Panc1 (cell line): ENCODE measurements at places on chromosomes 3 and 15.

GRCh38 chr3:54905920-54906319 lies 21.9 kb downstream of the LRTM1 start:
- DNase-seq: no peak

GRCh38 chr3:46913644-46914043 lies 36.1 kb downstream of the PTH1R start:
- no peak for DNase-seq

DNA sequence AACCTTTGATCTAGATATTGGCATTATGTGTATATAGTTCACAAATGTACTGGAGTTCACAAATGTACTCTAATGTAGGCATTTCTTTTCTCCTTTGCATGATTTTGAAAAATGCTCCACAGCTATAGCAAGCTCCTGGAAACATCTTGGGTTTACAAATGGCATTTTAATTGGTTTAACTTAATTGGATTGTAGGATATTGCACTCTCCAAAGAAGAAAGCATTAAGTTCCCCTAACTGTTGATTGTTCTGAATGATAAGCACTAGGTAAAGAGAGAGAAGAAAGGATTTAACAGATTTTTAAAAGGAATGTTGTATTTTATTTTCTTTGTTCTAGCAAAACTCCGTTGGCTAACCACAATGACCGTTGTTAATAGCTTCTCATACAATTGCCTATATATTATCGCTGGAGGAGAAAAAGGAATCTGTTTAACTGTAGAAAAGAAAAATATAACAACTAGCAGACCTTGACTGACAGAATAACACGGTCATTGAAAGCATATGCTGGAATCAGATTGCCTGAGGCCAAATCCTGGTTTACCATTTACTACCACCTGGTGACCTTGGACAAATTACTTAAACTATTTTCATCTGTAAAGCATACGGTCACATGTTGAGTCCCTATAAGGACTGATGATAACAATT lies 170.8 kb downstream of the PEX5L start:
- no peak for DNase-seq

- DNase-seq: no peak
These were observed 30.8 kb upstream of the ZBTB38 start for GRCh38 chr3:141337523-141337854.

- no peak for DNase-seq
These were observed 3.3 kb downstream of the TPM1 start for GRCh38 chr15:63045879-63046278.

DNA sequence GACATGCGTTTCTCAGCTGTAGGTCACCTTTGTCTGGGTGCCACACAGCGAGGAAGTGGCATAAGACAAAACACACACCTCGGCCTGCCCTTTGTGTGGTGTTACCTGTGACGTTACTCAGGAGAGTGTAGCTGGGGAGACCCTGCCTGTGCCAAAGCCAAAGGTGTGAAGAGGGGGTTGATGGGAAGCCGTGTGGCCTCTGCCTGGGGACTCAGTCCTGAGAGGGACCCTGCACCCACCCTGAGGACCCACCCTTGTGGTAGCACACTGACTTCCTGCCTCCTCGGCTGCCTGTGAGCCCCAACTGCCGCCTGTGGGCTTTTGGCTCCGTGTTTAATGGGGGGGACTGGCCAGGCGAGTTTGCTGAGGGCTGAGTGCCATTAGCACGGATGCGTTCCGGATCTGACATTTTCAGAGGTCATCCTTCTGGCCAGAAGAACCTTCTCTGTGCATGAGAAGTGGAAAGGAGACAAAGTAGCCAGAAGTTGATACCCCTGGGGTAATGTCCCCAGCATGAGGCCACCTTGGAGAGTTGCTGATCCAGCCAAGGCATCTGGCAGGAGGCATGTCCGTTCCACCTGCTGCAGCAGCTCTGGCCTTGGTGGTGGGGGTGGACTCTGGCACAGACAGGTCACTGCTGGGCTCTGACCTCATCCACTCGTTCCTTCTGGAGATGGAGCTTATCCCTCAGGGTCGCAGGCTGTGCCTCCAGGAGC lies 51.8 kb upstream of the FURIN start:
- no peak for DNase-seq

GRCh38 chr15:81286621-81287121 lies 37.3 kb downstream of the STARD5 start:
- DNase-seq: no peak

DNA sequence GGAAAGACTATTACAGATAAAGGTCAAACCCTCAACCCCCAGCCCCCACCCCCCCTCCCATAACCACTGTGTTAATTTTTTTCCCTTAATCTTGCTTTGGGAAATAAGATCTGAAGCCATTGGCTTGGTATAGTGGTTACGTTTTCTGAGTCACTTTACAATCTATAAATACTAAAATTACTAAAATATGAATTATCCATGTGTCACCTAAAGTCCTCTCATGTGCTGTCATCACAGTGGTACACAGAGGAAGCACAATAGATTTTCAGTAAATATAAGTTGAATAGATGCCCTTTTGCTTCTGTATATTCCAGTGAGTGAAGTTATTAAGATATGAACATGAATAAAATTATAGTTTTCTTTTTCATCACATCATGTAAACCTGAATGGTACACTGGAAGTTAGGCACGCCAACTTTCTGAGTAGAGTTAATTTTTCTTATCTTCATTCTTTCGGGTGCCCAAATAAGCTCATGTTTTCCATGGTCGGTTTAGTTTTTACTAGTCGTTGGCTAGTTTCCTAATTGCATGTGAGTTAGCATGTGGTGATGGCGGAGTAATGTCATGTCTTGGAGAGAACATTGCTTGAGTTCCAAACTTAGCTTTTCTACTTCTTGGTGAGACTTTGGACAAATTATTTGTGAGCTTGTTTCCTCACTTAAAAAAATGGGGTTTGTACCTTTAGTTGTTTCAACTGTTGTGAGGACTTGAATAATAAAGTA lies 11.5 kb downstream of the PPP4R2 start:
- no peak for DNase-seq

- DNase-seq: no peak
These were observed 180.6 kb downstream of the EPHA6 start for GRCh38 chr3:96994988-96995387.

DNA sequence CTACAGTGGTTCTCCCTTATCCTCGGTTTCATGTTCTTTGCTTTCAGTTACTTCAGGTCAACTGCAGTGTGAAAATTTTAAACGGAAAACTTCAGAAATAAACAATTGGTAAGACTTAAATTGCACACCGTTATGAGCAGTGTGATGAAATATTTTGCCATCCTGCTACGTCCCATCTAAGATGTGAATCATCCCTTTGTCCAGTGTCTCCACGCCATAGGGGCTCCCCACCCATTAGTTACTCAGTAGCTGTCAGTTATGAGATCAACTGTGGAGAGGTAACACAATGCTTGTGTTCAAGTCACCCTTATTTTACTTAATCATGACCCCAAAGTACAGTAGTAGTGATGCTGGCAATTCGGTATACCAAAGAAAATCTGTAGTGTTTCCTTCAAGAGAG lies 47.4 kb downstream of the TJP1 start:
- peak; percentile 10 for DNase-seq

DNA sequence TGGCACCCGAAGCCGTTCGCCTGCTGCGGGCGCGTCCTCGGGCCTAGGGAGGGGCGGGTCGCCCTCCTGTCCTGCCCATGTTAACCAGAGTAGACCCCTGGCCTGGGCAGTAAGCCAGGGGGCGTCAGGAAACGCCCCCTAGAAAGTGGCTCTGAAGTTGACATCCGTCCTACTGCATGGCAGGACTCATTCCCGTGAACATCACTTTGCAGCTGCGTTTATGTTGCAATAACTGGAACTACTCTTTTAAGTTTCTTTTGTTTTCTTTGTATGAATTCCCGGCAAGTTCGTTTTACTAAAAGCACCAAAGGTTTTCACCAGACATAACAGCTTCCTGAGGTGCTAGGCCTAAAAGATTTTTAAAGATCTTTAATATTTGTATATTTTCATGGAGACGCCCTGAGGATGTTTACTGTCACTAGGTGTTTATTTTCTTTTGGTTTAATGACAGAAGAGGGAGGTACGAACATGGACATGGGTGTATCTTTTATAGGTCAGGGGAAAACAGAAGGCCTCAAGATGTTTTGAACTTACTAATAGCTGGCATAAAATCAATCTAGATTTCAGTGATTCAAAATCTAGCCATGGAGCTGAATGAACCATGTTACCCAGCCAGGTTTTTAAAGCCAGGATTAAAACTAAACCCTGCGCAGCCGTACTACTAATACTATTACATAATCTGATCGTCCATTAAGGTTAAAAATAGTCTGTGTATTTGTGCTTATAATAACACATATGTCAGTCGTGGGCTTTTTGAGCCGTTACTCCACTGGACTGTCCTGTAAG lies 1.0 kb downstream of the C15orf61 start:
- DNase-seq: no peak

GRCh38 chr3:160929595-160929994 lies 173.6 kb downstream of the PPM1L start:
- no peak for DNase-seq

- no peak for DNase-seq
These were observed 3.6 kb upstream of the STARD5 start for GRCh38 chr15:81327516-81327915.

DNA sequence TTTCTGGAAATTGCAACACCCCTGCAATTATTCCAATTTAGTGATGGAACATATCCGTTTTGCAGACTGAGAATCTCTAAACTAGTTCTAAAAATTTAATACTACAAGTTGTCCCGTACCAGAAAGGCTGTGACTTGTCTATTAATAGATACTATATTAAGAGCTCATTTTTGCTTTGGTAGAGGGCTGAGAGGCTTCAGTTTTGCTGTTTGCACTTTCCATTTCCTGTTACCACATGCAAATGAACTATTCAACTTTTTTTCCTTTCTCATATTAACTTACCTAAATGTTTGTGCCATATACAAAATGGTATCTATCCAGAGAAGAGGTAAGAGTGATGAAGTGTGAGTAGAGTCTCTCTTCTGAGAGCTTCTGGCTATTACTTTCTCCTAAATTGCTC lies 101.5 kb upstream of the CRBN start:
- DNase-seq: no peak

GRCh38 chr15:36577082-36577481 lies 2.3 kb upstream of the CDIN1 start:
- no peak for DNase-seq

DNA sequence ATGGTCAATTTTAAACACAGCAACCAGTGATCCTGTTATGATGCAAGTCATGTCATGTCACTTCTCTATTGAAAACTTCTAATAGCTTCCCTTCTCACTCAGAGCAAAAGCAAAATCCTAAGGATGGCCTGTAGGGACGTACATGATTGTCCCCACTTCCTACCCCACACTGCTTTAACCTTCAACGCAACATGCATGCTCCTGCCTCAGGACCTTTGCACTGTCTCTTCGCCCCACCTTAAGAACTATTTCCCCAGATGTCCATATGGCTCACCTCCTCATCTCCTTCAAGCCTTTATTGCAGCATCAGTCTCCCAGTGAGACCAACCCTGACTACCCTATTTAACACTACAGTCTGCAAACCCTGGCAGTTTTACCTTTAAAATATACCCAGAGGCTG lies 214.1 kb upstream of the CHRM5 start:
- DNase-seq: no peak

DNA sequence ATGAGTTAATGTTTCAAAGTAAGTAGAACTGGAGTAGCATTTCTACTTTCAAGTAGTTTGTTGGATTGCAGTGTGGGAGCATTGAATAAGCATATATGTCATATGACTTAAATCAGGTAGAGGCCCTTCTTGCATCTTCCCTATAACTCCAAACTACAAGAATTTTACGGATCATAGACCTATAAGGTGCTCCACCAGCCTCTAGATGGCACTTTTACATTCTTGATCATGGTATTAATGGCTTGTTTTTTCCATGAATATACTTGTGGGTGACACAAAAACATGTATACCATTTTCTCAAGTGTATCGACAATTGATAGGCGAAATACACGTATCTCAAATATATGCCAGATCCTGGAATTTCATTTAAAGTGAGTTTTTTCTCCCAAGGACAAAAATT lies 311.1 kb downstream of the ZPLD1 start:
- DNase-seq: no peak

DNA sequence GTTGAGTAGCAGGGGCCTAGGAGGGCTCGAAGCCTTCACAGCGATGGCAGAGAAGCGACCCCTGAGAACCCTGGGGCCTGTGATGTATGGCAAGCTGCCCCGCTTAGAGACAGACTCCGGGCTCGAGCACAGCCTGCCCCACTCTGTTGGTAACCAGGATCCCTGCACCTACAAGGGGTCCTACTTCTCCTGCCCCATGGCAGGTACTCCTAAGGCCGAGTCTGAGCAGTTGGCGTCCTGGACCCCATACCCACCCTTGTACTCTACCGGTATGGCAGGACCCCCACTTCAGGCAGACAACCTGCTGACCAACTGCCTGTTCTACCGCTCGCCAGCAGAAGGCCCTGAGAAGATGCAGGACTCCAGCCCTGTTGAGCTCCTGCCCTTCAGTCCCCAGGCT lies 4.3 kb downstream of the C15orf39 start:
- DNase-seq: no peak

DNA sequence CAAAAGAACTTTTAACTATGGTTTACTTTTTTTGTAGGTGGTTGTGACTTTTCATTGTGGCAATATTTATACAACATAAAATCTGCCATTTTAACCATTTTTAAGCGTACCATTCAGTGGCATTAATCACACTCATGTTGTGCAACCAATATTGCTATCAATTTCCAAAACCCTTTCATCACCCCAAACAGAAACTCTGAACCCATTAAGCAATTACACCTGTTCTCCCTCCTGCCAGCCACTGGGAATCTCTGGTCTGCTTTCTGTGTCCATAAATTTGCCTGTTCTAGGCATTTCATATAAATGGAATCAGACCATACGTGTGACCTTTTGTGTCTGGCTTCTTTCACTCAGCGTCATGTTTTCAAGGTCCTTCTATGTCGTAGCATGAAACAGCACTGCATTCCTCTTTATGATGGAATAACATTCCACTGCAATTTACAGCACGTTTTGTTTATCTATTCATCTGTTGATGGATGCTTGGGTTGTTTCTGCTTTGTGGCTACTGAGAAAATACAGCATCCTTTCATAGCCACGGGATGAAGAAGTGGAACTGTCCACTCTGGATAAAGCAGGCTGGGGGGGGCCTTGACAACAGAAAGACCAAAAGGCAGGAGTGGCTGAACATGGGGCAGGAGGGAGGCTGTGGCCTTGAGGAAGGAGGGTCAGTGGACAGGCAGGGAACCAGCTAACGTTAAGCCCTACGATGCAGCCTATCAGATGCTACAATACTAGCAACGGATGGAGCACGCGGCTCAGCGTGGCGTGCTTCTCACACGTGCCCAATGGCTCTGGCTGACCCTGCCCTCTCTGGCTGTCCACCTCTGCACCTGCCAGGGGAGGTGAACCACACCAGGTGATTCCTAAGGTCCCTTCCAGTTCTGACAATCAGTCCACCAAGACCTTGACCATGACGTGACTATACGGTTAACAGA lies 110.9 kb downstream of the SEC22A start:
- no peak for DNase-seq

GRCh38 chr3:3553236-3553635 lies 246.0 kb upstream of the LRRN1 start:
- no peak for DNase-seq

DNA sequence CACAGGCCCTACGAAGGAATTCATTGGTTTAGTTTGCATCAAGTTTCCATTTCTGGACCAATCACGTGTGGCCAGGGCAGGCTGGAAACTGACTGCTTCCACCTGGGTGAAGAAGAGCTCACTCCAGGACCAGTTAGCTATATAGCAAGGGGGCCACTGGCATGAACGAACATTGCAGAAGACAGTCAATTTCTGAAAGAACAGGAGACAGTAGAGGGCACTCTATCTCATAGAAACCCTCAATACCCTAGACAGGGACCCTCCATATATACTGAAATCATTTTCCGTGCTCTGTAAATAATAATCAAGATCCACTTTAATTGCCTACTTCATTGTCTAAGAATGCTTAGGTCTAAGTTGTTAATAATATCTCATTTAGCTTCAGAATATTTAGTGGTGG lies 215.6 kb downstream of the CADPS start:
- DNase-seq: no peak
